ENCODE measurements at places on chromosomes 6 and 20.

- no peak for DNase-seq
Observed at GRCh38 chr6:156191895-156192294, 585.3 kb upstream of the ARID1B start.

DNA sequence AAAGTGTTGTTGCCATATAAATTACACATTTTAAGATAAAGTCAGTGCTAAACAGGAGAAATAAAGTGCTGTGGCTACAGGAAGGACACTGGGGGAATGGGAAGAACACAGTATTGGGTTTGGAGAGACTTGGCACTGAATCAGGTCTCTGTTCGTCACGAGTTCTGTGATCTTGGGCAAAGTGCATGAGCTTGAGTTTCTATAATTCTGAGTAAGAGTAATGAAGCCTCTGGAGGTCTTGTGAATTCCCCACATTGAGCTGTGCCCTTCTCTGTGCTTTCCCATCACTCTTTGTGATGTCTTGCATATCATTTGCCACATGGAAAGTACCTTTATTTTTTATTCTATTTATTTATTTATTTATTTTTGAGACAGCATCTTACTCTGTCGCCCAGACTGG, 16.8 kb upstream of the EEF1A1 start:
- no peak for DNase-seq

- DNase-seq, result no peak
Observed at GRCh38 chr20:8272766-8273165, 140.7 kb downstream of the PLCB1 start.

DNA sequence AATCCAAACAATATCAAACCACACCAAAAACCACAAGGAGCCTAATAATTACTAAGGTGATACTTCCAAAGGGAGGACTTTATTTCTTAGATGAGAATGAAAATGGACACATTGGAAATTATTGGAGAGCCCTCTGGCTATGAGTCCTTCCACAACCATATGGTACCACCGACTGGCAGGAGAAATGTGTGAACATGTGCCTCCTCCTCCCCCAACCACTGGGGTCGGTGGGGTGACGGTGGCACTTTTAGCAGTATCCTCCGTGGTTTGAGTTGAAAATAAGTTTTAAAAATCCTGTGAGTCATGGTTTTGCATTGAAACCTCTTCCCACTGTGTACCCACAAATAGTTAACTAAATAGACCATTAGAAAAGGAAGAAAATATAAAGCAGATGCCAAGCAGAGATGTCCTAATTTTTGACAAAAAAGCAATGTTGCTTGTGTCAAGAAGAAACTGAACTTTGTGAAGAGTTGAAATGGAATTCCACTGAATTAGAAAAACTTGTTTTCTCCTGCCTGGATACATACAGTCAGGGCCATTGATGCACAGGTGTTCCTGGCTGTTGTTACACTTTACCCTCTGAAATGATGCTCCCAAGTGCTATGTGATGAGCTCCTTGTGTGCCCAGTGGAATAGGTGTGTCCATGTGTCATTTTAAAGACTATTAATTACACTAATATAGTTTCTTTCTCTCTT, 3.2 kb downstream of the EDN1 start:
- DNase-seq, result no peak

DNA sequence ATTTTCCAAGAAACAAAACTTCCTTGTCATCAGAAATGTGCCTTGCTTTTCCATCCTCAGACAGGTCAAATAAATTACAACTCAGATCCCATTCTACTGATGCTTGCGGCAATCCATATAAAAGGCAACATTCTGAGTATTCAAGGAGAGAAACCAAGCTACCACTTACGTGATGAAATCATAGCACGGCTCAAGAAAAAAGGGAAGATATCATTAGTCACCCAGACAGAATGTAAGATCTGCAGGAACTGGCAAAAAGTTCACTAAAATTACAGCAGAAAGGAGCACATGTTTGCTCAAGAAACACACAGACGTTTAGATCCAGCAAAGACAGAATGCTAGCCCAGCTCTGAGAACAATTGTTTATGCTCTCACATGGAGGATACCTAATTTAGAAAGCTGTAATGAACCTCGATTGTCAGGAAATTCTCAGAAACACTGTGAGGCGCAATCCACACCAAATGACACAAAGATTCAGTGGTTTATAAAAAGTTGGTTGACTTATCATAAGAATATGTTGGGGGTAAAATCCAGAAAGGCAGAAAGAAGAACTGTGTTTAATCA, 304.2 kb downstream of the ADGRG6 start:
- no peak for DNase-seq
